ENCODE measurements at places on chromosomes 12 and 14.

DNA sequence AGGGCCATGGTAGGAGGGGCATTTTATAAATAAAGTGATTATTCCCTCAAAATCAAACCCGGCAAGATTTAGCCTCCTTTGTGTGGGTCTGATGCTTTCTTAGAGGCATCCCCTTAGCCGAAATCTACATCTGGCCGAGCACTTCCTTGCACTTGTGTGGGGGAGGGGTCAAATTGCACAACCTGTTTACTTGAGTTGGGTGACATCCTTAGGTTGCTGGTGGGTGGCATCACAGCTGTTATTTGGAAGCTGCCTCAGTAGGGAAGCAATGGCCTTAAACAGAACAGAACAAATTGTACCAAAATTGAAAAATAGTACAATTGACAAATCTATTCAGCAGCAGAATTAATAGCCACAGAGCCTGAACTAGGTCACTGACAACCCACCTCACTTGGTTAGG is 546.1 kb downstream of the SNAPC1 start:
- DNase-seq: no peak

DNA sequence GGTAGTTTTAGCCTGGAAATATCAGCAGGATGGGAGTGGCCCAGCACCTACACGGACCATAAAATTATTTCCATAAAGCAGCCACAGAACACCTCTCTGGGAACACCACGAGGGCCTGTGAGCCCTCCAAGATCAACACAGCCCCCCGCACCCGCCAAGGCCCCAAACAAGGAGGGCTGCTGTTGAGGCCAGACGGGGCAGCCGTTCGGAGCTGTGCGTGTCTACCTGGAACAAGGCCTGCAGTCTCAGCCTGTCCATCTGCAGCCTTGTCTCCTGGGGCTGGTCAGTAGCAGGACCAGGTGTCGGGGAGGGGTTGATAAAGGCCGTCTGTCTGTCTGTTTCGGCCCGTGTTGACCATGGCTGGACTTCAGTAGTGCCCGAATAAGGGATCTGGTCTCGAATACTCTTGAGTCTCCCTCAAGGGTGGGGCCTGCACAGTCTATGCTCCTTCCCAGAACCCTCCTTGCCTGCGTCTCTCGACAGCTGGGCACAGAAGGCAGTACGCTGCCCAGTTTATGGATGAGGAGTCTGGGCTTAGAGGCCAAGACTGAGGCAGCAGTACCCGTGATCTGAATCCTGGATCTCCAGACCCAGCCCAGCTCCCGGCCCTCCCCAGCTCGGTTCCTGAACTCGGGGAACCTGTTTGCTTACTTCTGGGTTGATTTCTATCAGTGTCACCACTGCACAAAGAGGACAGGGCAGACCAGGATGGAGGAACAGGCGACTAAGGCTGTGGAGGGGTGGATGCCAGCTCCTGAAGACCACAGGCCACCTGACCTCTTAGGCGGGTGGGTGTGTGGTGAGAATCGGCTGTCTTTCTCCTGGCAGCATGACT is 23.1 kb upstream of the DLK1 start:
- no peak for DNase-seq

DNA sequence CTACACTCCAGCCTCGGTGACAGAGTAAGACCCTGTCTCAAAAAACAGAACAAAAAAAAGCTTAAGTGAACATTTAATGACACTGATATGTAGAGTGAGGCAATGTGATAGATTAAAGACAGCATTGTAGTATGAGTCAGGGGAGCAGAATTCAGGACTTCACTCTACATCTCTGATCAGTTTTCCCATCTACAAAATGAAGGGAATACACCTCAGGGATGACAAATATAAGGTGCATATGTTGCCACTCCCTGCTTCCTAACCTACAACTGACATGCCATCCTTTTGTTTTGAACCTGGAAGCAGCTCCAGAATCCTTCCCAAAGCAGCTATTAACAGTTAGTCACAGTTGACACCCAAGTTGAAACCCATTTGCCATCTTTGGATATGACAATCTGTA is 30.9 kb upstream of the STRN3 start:
- DNase-seq: no peak

GRCh38 chr14:103286968-103287850 is 46.8 kb upstream of the EIF5 start:
- DNase-seq: no peak

DNA sequence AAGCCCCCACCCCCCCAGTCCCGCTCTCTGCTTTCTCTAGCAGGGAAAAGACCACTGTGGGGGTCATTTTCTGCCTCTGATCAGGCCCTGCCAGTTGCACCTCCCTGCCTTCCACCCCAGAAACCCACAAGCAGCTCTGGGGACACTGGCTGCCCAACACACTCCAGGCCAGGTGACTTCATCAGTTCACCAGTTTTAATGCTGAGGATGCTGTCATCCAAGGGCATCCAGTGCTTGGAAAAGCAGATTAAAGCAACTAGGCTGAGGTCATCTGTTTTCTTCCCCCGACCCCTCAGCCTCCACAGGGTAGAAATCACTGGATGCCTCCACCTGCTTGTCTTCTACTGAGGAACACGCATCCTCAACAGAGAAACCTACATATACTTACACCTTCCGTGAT is 282.4 kb downstream of the DPF3 start:
- no peak for DNase-seq

DNA sequence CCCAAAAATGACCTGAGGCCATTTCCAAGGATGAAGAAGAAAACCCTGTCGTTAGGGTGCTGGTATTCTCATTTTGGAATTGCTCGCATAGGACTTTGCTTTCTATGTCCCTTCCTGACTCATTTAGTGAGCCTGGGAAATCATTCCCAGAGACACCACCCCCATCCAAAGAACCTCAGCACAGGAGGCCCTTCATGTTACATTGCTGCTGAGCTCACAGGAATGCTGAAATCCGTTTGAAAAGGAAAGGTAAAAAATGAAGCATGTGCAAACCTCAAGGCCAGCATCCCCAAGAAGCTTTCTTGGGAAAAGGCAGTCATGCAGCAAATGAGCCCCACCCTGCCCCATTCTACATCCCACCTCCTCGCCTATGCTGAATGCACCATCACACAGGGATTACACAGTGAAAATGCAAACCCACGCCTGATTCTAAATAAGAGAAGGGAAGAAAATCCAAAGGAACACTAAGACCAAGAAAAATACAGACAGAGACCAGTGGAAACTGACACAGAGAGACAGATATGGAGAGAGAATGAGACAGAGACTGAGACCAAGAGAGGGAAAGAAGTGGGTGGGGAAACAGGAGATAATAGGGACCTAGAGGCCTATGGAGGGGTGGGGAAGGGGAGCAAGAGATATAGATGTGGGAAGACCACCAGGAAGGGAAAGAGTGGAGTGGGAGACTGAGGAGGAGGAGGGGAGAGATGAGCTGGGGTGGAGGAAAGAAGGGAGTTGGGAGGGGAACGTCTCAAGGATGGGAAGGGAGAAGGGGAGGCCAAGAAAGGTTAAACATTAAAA is 33.5 kb downstream of the NIN start:
- DNase-seq: no peak

GRCh38 chr14:84208451-84208850 is 1321.5 kb upstream of the FLRT2 start:
- no peak for DNase-seq

DNA sequence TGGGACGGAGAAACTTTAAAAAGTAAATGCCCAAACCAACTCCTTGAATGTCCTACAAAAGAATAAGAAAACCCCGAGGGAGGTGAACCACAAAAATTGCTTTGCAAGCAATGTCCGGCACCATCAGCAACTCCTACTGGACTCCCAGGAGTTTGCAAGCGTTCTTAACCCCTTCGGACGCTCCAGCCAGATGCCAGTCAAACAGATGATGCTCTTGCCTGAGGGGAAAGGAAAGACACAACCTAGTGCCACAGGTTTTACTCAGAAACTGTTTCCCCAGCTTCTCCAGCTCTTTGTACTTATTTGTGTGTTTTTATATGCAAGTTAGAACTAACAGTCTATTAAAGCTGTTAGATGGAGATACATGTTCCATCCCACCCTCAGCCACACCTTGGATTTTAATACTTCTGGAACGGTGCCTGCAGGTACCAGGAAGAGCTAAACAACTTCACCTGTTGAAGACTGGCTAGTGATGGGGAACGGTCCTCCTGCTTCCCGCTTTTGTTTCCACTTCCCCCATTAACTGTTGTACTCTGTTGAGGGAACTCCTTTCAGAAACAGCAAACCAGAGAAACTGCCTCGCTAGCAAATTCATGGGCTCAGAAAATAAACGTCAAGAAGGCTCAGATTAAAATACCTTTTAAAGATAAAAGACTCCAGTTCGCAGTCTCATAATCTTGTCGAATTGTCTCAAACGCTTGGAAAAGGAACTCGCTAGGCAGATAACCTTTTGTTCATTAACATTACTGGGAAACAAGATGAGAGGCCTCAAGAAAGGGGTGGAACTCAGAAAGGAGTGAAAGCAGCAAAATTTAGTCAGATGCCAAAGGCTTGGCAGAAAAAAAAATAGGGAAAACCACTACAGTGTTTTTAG is 1.1 kb upstream of the FERMT2 start:
- no peak for DNase-seq

GRCh38 chr12:78189656-78190055 is 359.0 kb downstream of the NAV3 start:
- no peak for DNase-seq

- DNase-seq: no peak
These were observed 35.7 kb downstream of the RIN3 start for GRCh38 chr14:92549105-92549858.

- no peak for DNase-seq
These were observed 400 bp upstream of the PRIMA1 start for GRCh38 chr14:93788543-93789227.

GRCh38 chr14:61202124-61202523 is 79.0 kb downstream of the TMEM30B start:
- DNase-seq: no peak

DNA sequence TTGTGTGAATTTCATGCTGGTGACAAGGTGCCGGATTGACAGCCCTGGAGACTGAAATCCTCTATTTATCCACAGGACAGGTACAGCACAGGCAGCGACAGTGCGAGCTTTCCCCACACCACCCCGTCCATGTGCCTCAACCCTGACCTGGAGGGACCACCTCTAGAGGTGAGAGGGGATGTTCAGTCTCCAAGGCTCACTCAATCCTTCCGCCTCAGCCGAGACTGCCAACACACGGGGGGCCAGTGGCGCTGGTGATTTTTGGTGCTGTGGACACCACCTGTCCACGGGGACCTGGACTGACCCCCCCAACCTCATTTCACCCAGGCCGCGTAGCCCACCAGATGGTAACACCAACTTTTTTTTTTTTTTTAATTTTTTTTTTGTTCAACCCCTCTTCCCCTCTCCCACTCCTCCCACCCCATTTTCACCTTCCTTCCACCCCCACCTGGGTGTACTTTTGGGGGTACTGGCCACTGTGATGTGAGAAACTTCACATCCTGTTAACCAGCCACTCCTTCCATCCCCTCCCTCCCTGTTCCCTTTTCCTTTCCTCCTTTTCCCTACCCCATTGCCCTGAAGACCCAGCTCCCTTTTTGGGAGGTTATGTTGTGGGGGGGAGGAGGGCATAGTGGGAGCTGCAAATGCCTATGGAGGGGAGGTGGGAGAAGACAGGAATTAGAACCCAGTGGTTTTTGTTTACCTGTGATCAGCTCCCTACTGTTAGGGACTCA is 12.9 kb downstream of the PCBP2 start:
- DNase-seq: no peak

DNA sequence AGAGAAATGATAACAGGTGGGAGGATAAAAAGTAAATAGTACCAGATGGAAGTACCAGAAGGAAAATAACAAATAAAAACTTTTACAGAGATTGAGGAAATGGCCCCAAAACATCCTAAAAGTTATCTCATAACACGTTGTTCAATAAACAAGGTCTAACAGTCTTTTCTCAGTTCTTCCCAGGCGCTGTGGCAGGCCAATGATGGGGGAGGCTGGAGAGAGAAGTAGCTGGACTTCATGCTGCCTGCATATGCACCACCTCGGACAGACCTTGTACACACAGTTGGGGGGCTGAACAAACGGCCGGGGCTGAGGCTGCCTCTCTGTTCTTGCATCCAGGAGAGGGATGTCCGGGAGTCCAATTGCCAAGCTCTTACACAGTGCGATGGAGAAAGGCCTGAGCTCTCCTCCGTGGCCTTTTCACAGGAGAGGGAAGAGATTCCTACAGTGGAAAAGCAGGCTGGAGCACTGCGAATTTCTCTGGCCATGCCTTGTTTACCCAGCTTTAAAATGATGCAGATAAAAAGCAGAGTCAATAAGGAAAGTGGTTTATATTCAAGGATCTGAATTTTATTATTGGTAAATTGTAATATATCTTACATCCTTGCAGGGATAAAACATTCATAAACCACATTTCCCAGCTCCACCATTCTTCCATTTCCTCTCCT is 109.8 kb downstream of the PHLDA1 start:
- DNase-seq: no peak

- DNase-seq: no peak
These were observed 239.4 kb upstream of the TMTC1 start for GRCh38 chr12:30023186-30023585.

- no peak for DNase-seq
These were observed 72.3 kb downstream of the LRIG3 start for GRCh38 chr12:58847901-58848600.

DNA sequence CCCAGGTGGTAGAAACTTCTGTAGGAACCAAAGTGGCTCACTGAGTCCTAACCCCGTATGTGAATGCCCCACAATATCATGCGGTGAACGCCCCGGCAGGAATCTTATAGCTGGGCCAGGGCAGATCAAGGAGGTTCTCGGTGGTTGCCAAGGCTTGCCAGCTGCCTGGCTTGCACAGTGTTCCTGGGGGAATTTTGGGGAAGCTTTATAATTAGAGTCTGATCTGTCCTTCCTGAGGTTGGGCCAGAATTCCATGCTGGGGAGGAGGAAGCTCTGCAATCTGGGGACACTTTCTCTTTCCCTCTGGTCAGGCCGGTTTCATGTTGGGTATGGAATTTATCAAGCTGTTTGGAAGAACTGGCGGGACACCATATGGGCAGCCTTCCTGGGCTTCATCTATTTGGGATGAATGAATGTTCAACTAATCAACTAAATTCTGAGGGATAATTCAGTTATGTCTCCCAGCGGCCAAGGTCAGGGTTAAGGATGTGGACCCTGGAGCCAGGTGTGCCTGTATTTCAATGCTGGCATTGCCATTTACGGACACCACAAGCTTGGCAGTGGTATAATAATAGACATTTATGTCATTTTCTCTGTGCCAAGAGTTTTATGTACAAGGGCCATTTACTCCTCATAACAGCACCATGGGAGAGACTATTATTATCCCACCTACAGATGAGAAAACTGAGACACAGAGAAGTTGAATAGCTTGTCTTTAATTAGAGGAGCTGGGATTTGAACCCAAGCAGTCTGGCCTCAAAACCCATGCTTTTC is 54.3 kb downstream of the SVOP start:
- no peak for DNase-seq

DNA sequence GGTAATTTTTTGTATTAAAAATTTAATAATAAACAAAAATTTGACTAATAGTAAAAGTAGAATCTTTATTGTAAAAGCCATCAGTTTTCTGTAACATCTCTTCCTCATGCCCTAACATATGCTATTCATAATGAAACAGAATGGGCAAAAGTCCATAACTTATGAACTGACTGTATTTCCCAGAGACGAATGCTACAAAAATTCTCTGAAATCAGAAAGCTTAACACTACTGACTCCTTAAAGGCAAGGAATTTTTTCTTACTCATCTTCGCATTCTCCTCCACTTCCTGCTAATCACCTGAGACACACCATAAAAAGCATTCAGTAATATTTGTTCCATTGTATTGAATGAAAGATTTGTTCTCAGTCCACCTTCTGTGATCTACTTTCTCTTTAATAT is 17.6 kb downstream of the MON2 start:
- no peak for DNase-seq
